ENCODE measurements at places on chromosomes 1 and 21.

DNA sequence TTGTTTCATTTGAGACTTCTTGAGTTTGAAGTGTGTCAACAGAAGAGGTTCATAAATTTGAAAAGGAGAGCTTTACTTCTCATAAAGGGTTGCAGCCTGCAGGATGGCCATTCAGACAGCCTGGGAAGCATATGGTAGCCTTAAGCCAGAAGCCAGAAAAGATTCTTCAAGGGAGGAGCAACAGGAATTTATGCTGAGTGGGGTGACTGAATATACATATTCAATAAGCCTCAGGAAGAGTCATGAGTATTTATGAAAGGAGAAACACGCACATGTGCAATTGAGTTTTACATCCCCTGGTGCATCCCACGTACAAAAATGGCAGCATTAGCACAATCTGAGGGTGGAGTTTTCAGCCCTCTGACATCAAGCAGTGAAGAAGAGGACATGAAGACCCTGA lies 290.2 kb downstream of the KCTD3 start:
- no peak for DNase-seq

- DNase-seq: no peak
These were observed 70.3 kb downstream of the SERINC2 start for GRCh38 chr1:31483012-31483946.

DNA sequence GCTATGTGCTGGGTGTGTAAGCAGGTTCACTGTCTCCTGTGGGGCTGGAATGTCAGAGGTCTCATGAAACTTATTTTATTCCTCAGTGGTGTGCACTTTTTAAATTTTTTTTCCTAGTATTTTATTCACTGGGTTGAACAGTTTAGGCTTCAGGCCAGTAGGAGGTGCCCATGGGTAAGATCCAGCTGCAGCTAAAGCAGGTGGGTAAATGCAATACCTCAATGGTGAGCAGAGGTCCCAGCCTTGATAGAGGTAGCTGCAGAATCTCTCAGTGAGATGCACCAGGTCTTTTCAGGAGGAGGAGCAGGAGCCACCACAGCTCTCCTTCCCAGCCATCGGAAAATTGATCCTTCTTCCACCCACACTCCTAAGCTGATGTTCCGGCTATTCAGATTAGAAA lies 12.6 kb upstream of the OR6N2 start:
- no peak for DNase-seq

DNA sequence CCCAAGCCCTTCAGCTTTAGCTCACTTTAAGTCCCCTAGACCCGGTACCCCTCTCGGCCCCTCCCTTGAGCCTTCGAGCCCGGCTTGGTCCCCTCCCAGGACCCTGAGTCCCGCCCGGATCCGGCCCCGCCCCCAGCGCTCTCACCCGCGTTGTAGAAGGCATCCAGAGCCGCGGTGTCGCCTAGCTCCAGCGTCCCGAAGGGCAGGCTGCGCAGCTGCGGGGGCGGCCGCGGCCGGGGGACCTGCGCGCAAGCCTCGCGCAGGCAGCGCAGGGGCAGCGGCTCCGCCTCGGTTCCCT lies 699 bp downstream of the MAP3K6 start:
- DNase-seq: peak; percentile 63

DNA sequence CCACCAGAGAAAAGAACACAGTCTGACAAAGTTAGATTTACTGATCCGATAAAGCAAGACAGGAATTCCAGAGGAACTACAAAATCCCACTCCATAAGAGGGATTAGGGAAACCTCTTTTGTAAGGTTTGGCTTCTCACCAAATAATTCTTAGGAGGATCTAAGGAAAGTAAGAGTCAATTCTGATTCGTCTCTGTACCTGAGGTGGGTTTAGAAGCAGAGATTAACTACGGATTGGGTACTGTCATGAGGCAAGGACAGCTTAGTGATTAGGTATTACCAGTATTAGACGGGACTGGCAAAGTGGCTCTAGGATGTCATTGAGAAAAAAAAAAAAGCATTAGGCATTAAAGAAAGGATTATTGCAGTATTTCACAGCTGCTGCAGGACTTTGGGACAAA lies 371.7 kb upstream of the BRINP3 start:
- no peak for DNase-seq

DNA sequence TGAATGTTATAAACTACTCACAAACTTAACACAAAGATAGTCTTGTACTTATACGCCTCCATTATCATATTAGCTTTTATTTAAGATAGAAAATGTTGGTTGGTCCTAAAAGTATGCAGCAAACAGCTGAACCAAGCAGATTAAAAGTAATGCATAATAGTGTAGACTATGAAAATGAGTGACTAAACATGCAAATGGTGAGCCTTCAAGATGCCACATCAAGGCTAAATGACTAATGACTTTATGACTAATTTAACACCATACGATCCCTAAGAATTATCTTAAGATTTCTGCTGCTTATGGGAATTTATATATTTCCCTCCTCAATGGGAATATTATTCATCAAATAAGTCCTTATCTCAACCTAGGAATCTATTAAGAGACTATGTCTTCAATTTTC lies 4.6 kb downstream of the GPATCH2 start:
- DNase-seq: no peak

GRCh38 chr1:8848663-8849386 lies 29.7 kb downstream of the ENO1 start:
- peak; percentile 41 for DNase-seq

DNA sequence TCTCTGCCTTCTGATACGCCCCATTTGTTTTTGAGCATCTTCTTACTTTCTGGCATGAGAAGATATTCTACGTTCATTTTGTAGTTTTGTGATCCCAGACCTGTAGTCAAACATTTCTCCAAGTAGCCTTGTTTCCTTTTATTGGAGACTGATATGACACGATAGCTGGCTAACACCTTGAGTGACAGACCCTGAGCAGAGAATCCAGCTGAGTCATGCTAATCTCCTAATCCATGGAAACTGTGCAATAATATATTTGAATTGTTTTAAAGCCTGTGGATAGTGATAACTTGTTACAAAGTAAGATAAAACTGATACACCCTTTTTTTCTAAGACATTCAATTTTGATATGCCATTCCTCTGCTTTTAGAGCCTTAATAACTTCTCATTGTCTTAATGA lies 1.2 kb upstream of the IFI44L start:
- DNase-seq: no peak

- no peak for DNase-seq
These were observed 563 bp downstream of the QSOX1 start for GRCh38 chr1:180155182-180155682.

DNA sequence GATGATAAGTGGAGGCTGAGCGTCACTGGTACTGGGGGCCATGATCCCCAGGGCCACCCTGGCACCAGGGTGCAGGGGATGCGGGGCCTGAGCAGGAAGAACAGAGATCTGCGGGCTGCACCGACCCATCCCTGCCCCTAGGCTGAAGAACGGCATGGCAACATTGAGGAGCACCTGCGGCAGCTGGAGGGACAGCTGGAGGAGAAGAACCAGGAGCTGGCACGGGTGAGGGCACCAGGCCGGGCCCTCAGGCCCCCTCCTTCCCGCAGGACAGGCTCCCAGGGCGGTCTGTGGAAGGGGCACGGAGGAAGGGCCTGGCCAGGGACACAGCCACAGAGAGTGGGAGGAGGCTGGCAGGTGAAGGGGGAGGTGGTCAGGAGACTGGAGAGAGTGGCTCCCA lies 21.8 kb downstream of the PPFIA4 start:
- no peak for DNase-seq

DNA sequence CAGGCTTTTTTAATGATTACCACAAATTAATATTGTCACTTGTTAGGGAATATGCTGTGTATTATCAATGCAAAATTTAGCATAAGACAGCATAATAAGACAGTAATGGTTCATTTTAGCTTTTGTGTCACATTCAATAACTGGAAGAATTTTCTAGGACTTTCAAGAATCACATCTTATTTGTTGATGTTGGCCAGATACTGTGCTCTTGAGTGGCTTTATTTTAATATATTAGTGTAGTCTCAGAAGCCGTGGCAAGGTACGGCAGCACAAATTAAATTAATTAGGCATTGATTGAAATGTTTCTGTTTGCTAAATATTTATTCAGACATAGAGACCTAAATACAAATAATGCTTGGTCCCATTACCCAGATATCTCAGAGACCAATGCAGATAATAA lies 10.4 kb downstream of the IFI44L start:
- no peak for DNase-seq

- DNase-seq: no peak
These were observed 20.7 kb downstream of the SFT2D2 start for GRCh38 chr1:168246506-168246905.

GRCh38 chr1:189859385-189859977 lies 618.2 kb downstream of the BRINP3 start:
- no peak for DNase-seq

GRCh38 chr1:94806441-94806871 lies 13.7 kb upstream of the SLC44A3 start:
- DNase-seq: no peak

GRCh38 chr1:208206092-208206698 lies 38.0 kb downstream of the PLXNA2 start:
- no peak for DNase-seq

- peak; percentile 11 for DNase-seq
These were observed 31.7 kb downstream of the PRMT2 start for GRCh38 chr21:46666941-46667740.
